Stimulated activated naive CD8-positive, alpha-beta T cell treated with anti-CD3 and anti-CD28 coated beads, Interleukin-15, amount 100 ng/mL, for 72 hours (primary cell): ENCODE measurements at places on chromosomes 7 and 10.
A peak's percentile ranks its signal among the peaks of the same experiment; 100 is the strongest.

DNA sequence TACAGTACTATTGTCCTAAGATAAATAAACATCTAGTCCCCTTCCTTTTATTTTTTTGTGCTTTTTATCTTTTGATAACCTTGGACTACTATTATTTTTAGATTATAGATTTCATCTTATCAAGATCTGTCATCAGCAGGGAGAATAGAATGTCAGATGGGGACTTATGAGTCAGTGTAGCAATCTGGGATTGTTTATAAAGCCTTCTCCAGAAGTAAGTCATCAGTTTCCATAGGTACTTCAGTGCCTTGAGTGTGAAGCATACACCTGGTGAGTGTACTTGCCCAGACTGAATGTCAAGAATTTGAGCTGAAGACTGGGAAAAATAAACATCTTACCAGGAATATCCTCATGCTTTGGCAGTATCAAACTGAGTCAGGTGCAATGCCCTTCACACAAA lies 2.1 kb downstream of the CASD1 start:
- no peak for DNase-seq

DNA sequence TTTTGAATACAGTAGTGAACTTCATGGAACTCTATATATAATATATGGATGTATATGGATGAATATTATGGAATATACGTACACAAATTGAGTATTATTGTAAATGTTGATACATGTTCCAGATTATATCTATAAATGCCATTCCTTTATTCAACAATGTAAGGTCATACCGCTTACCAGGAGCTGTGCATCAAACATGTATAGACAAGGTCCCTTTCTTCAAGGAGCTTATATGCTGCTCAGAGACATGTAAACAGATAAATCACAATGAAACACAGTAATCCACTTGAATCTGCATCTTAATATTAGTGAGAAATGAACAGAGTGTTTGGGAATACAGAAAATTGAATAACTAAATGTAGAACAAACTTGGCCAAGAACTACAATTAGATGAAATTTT lies 898 bp upstream of the SEM1 start:
- no peak for DNase-seq

DNA sequence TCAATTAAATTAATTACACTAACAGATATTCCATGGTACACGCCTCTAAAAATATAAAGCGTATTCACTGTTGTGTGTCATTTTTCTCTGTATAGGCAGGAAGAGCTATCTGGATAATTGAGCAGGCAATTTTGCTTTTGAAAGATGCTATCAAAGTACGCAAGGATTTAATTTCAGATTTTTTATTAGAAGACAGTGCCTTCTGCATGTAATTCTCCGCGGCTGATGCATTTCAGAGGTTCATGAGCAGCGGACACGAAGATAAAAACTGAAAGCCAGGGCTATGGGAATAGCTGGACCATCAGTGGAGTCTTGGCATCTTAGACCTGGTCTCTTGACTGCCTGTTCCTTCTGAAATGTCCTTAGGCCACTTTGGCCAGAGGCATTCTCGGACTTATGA lies 35.7 kb upstream of the SDK1 start:
- no peak for DNase-seq

GRCh38 chr10:60846173-60846572 lies 67.9 kb downstream of the CDK1 start:
- no peak for DNase-seq

- DNase-seq = no peak
These were observed 101.4 kb upstream of the FAM133B start for GRCh38 chr7:92691578-92691977.

DNA sequence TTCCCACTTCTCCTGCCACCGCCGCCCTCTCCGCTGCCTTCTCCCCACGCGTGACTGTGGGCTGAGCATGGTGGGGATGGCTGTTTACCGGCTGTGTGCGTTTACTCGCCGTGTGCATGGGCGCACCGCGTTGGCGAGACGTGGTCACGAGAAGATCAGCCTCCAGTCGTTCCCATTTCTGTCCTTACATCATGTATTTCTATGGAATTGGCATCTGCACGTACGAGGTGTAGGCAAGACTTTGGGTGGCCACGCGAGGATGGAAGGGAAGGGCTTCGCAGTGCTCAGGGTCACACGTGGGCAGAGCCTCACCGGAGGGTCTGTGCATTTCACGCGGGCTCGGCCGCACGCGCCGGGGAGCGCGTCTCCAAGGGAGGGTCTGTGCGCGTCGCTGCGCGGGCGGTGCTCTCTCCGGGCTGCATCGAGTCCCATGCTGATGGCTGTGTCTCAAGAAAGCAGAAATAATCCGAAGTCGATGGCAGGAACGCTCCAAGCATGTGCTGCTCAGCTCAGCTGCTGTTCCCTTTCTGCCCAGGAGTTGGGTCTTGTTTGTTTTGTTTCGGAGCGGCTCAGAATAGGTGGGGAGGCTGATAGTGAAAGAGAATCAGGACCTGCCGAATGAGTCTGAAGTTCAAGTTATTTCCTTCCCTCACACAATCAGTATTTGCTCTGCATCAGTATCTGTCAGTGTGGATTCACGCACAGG lies 973 bp downstream of the CAMK1D start:
- DNase-seq = peak; percentile 63

- DNase-seq = no peak
These were observed 16.1 kb upstream of the AKR1C1 start for GRCh38 chr10:4947039-4947634.

- no peak for DNase-seq
These were observed 36.1 kb upstream of the CHST15 start for GRCh38 chr10:124129471-124129870.

- DNase-seq = no peak
These were observed 40.6 kb upstream of the RBAK start for GRCh38 chr7:5005066-5005465.

DNA sequence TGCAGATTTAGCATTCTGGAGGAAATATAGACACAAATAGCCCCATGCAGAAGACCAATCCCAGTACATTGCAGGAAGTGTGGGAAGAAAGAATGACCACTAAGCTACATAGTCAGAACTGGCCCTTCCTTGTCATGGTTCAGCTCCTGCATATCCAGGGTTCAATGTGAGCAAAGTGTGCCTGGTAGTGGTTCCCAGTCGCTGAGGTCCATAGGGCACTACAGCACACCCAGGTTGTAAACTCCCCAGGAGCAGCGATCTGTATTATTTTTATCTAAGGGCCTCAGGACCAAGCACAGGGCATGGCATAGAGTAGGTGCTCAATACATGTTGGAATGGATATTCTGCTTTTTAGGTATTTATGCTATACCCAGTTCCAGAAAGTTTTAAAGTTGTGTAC lies 114.4 kb downstream of the RTKN2 start:
- DNase-seq = no peak

- DNase-seq = no peak
These were observed 177.3 kb upstream of the TMEM72 start for GRCh38 chr10:44733501-44734488.

- no peak for DNase-seq
These were observed 34.0 kb downstream of the PODXL start for GRCh38 chr7:131522325-131522930.

DNA sequence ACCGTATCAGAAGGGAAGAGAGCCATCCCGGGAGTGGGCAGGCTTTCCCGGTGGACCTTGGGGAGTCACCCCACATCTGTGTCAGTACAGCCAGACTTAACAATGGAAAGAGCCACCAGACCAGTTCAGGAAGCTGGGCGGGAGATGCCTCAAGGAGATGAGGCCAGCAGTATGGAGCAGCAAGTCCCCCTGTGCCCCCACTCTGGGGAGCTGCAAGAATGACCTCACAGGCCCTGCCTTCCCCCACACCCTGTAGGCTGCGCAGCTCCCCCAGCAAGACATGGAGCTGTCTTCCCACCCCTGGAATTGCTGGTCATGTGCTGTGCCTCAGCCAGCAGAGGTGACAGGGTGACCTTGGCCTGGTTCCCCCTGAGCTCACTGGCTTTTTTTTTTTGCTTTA lies 76.8 kb upstream of the INSIG1 start:
- no peak for DNase-seq

- no peak for DNase-seq
These were observed 4.4 kb upstream of the IRF5 start for GRCh38 chr7:128933180-128933891.

DNA sequence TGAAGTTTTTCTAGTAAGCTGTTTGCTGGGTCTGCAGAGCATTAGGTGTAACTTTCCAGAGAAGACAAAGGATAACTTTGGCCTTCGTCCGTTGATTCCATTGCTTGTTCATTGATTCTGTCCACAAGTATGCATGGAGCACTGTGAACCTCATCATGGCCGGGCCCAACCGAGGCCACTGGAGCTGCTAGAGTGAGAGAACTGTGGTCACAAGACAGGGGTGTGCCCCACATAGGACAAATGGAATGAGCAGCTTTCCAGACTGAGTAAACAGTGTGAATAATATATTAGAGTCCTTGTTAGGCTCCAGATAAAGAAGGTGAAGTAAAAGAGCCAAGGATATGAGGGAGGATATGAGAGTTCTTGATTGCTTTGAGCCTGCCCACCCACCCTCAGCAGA lies 24.9 kb downstream of the MBL2 start:
- DNase-seq = no peak

DNA sequence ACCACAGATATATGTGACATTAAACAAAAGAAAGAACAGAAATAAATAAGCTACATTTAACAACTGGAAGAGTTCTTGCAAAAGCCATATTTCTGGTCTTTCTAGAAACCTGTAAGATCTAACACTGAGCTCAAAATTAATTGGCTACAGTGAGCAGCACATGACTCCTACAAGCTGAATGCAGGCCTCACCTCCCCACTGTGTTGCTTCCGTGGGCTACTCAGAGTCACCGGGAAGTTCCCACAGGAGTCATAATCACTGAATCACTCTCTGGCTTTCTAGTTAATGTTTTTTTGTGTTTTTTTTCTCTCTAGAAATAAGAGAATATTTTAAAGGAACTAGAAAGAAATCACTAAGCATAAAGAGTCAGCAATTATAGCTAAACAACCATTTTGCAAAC lies 10.2 kb upstream of the MRPS24 start:
- DNase-seq = no peak

DNA sequence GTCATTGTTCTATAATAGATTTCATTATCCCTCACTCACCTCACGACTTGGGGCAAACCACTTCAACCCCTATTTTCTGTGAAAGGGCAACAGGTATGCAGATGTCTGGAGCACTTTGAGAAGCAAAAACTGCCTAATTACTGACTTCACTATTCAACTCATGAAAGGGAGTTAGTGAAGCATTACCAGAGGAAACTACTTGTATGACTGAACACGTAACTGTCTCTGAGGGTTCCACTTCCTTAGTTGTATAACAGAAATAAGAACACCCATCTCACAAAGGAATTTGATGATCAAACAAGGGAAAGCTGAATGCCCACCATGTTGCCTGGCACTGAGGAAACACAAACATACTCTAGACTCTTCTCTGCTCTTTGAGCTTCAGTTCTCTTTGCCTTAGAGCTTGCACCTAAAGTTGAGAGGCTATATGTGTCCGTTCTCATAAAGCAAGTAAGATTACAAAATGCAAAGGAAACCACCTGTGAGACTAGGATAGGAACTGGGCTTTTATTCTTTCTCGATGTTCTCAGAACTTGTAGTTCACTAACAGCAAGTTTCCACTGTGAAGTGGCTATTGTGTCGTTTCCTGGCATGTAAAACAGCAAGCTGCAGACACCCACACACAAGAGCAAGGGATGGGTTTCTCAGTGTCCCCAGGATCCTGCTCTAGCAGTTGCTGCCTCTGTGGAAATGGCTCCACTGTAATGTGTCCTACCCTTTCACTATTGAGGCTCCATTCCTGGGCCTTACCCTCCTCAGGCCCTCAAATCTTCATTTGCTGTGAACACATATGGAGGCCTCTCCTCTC lies 2.6 kb downstream of the TMEM243 start:
- peak; percentile 72 for DNase-seq

- DNase-seq = no peak
These were observed 205.3 kb downstream of the CHCHD3 start for GRCh38 chr7:132876576-132876975.

GRCh38 chr7:93957767-93958166 lies 36.2 kb downstream of the GNG11 start:
- no peak for DNase-seq

- no peak for DNase-seq
These were observed 78.2 kb upstream of the IFRD1 start for GRCh38 chr7:112372101-112372500.

GRCh38 chr10:649798-650440 lies 39.5 kb downstream of the DIP2C start:
- DNase-seq = no peak

GRCh38 chr7:121639705-121640104 lies 233.3 kb upstream of the PTPRZ1 start:
- DNase-seq = no peak

- DNase-seq = no peak
These were observed 80.0 kb upstream of the INSIG1 start for GRCh38 chr7:155217634-155218033.

DNA sequence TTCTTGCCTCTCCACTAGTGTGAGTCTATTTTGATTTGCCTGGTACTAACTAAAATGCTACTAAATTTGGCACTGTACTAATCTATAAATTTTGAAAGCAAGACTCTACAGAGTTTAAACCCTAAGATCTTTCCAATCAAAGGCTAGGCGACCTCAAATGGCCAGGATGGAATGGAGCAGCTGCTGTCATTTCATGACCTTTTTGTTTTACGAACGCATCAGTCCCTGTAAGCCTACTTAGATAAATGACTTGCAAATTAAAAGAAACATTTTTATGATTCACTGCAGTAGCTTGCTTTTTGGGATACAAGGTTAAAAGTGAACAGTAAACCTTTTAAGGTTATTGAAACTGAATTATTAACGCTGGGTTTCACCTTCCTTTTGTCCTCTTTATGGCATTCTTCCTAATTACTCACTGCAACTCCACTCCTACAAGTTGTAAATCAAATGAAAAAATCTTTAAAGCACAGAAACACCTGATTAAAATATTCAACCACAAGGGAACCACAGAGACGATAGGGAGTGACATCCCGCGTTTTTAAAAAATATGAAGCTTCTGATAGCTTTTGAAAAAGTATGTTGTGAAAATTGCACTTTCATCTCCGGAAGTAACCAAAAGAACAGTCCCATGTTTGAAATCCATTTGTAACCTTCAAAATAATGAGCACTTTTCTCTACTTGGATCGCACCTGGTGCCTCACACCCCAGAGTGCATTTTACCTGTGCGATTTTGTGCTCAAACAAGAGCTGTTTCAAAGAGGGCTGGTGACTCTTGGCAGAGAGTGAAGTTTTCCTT lies 595.1 kb downstream of the PARD3 start:
- DNase-seq = no peak

GRCh38 chr7:12572941-12573575 lies 2.5 kb downstream of the SCIN start:
- no peak for DNase-seq

- no peak for DNase-seq
These were observed 41.7 kb downstream of the MAD1L1 start for GRCh38 chr7:2191016-2191415.

DNA sequence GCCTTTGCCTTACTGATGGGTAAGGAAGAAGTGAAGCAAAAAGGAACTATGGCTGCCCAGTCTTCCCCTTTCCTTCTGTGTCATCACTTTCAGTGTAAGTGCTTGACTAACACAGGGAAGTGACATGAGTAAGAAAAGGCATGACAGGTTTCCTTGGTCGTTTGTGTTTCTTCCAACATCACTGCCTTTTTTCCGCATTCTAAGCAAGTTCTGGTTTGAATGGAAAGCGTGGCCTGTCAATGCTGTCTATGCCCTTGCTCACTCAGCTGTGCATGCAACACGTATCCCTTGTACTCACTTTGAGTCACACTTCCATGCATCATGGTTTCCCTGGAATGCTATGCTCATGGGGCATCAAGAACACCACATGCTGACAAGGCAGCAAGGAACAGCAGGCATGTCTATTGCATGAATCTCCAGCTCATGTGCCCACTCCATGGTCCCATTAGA lies 111.8 kb downstream of the OAT start:
- DNase-seq = no peak

GRCh38 chr10:76309741-76310587 lies 878.5 kb downstream of the LRMDA start:
- DNase-seq = no peak

GRCh38 chr10:14282276-14282675 lies 48.4 kb downstream of the FRMD4A start:
- DNase-seq = no peak
